ENCODE measurements at places on chromosomes 4 and X.

DNA sequence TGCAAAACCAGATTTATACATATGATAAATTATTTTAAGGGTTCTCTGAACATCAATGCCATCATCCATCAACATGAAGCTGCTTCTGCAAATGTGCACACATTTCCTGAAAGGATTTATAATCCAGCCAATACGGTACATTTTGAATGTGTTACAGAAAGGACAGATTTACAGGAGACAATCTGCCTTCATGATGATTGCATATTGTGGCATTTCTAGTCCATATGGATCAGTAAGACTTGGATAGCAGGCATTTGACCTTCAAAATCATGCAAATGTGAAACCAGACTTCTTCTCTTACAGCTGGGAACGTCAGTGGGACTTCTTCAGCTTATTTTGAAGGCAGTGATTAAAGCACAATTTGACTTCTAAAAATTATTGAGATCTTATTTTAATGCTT lies 217.3 kb upstream of the GK2 start:
- no peak for DNase-seq

- DNase-seq, result no peak
Measured at GRCh38 chrX:139020801-139021200, 309.3 kb upstream of the FGF13 start.

- no peak for DNase-seq
Measured at GRCh38 chr4:156969101-156969500, 2.5 kb downstream of the PDGFC start.

DNA sequence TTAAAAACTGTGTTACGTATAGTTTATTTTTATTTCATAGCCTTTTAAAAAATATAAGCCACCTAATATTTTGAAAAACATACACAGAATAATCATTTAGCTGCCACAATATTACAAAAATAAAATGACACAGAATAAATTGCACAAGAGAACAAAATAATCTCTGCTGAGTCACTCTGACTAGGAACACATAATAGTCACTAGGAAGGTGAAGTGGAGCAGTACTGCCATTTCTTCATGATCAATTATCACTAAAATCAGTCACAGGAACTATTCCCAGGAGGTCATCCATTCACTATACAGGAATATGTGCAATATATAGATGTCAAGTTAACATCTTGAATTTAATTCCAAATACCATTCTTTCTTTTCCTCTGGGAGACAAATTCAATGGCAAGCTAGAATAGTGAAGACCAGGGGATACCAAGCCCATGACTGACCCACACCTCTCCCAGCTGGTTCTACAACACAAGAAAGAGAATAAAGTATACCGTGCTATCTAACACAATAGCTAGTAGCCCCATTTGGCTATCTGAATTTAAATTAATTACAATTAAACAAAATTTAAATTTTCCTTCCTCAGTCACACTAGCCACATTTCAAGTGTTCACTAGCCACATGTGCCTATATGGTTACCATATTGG lies 5.9 kb downstream of the SMIM43 start:
- no peak for DNase-seq

DNA sequence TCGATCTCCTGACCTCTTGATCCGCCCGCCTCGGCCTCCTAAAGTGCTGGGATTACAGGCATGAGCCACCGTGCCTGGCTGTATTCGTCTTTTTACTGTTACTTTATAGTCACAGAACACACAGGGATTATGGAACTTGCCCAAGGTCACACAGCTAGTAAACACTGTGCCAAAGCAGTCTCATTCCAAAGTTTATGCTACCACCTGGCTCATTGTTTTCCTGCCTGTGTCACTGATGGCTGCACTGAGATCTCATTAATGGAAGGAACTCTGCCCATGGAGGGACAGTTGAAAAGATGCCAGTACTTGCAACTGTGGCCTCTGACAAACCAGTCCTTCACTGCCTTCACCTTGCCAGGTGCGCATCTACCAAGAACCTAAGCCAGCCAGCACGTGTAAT lies 517.7 kb downstream of the BCOR start:
- no peak for DNase-seq

DNA sequence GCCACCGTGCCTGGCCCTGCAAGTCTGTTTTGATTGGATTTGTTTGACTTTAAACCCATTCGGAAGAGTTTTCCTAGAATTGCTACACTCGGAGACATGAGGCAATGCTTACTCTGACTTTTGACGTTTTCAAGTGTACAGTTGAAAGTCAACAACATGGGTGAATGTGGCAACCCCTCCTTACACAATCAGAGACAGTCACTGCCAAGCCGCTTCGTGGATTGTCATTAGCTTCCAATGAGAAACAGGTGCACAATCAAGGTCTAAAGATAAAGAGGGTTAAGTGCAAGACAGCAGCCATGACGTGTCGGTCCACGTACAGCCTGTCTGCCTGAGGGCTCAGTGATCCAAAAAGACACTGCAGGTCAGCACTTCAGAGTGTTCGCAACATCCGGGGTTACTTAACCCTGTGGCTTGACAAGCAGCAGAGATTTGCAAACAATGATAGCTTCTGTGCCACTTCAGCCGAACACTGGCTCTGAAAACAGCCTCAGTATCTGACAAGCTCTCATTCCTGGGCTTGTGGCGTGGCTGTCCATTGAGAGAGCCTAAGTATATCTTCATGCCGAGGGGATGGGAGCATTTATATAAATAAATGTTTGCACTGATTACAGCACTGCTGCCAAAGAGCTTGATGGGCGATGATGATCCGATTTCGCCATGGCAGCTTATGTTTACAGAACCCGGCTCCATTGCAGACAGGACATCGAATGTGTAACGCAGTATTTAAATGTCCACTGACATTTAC lies 180.0 kb downstream of the DHRSX start:
- DNase-seq, result no peak

- DNase-seq, result no peak
Measured at GRCh38 chr4:155608225-155608885, 58.3 kb upstream of the GUCY1A1 start.

All from CD4-positive, alpha-beta T cell treated with Interleukin-12 subunit alpha and Interleukin-12 subunit beta, for 1 hour (primary cell).